ENCODE measurements at places on chromosomes 6 and 20.

- no peak for DNase-seq
These were observed 79.9 kb downstream of the ATXN1 start for GRCh38 chr6:16681260-16681873.

- DNase-seq: no peak
These were observed 669.2 kb downstream of the PRKN start for GRCh38 chr6:162058281-162058875.

GRCh38 chr20:51961964-51962761, 159.8 kb upstream of the SALL4 start:
- no peak for DNase-seq

DNA sequence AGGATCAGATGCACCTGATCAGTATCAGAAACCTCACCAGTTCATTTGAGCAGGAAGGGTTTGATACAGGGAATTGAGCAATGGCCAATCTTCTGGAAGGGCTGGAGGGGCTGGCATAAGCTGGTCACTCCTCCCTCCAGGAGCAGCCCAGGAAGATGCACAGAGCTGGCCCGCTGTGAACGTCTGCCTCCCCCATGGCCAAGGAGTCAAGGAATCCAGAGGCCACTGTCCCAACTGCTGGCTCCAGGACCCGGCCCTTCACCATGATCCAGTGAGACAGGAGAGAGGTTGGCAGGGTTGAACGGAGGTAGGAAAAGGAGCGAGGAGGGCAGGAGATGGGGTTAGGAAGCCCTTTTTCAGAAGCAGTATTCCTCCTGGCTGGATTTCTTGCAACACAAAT, 113.9 kb upstream of the CST7 start:
- DNase-seq: no peak

- DNase-seq: no peak
These were observed 23.7 kb downstream of the SULF2 start for GRCh38 chr20:47761482-47762047.

- DNase-seq: no peak
These were observed 609.3 kb upstream of the IMPG1 start for GRCh38 chr6:76681781-76682180.

DNA sequence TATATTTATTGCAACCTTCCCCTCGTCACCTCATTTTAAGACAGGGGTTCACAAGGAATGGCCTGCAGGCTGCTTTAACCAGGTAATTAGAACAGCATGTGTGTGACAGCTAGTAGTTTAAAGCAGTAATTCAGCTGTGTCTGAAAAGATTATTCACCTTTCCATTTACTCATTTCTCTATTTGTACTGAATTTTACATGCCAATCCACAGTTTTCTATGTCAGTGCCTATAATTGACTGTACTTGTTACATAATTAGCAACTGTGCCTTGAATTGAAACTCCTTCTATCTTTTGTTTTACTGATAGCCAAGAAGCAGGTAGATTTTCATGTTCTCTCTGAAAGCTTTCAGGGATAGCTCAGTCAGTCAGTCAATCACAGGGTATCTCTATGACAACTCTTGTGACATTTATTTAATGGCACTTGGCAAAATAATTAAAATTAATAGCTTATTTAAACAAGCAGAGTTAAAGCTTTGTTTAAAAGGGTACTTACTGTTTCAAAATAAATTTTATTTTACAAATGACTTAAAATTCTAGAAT, 214.0 kb downstream of the ZFAND3 start:
- DNase-seq: no peak

DNA sequence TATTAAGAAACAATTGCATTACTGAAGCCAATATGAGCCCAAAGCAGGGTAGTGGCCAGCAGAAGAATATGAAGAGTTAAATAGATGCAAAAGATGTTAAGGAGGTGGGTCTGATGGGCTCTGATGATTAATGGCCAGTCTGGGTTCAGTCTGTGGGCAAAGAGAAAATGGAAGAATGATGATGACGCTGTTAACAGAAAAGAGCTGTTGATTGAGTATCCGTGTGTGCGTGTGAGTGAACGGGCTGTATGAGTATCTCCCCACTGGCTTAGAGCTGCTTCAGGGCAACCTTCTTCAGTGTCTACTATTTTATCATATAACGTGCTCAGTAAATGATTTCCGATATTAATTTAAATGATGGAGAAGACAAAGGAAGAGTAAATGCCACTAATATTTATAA, 723.3 kb upstream of the MAP3K7 start:
- DNase-seq: no peak

All from activated naive CD4-positive, alpha-beta T cell treated with anti-CD3 and anti-CD28 coated beads, Interleukin-2, amount 10 ng/mL, durations not matched to agents 7 days and 5 days (primary cell).